ENCODE measurements at places on chromosomes 5 and 9. TPM values are rescaled to one million over a fixed set of nuclear protein-coding genes. Genes with fewer than 3 reads are reported as not detected.

The PRPF4 gene
- total RNA-seq: 28.2 TPM

The SIL1 gene
- 9.7 TPM for total RNA-seq

The PCDHGA10 gene
- 4.7 TPM for total RNA-seq

The AFAP1L1 gene
- total RNA-seq: 0.36 TPM

The SMIM32 gene
- 0.13 TPM for total RNA-seq

The TMEM8B gene
- 4.8 TPM for total RNA-seq

The EDIL3 gene
- 7.8 TPM for total RNA-seq

The BICD2 gene
- total RNA-seq: 15.1 TPM

The TRIM23 gene
- total RNA-seq: 16.6 TPM

The DPH7 gene
- total RNA-seq: 37.6 TPM

The S100Z gene
- total RNA-seq: not detected

The OMD gene
- not detected for total RNA-seq

The COL27A1 gene
- total RNA-seq: 16.2 TPM

The IFNA21 gene
- total RNA-seq: not detected

The CD14 gene
- not detected for total RNA-seq

The SPINK4 gene
- not detected for total RNA-seq

The CMBL gene
- 11.3 TPM for total RNA-seq

The PROB1 gene
- 0.67 TPM for total RNA-seq

All from neural progenitor cell (in vitro differentiated cells).